ENCODE measurements at places on chromosomes 6 and 20.

DNA sequence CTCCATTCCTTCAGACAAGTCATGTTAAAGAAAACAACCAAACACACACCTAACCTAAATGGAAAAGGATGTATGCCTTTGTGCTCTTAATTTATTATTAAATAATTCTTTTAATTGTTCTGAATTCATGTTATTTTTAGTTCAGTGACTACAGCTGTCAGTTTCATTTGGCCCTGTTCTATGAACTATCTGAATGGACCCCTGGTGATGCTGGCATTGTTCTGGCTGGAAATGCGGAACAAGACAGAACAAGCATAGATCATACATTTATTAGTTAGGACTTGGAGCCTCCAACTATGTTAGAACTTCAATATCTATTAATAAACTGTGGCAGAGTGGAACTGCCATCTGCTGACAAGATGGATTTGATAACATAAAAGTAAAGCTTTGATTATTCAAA, 5.7 kb downstream of the MAP3K7 start:
- no peak for DNase-seq

DNA sequence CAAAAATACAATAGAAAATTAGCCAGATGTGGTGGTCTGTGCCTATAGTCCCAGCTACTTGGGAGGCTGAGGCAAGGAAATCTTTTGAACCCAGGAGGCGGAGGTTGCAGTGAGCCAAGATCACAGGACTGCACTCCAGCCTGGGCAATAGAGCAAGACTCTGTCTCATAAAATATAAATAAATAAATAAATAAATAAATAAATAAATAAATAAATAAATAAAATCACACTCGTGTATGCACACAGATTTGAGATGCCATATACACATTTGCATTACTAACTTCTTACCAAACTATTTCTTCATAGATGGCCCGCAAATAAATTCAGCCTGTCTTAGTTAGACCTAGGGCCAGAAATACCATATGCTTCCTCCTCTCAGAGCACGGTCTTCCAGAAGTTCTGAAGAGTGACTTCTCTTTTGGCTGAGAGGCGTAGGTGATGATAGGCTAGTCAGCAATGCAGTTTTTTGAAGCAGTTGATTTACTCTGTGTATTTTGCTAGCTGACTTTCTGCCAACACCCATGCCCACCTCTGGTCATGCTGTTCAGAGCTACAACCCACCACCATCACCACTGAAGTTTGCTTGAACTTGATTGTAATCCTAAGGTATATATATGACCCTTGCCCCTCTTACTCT, 150.1 kb downstream of the SASH1 start:
- no peak for DNase-seq

DNA sequence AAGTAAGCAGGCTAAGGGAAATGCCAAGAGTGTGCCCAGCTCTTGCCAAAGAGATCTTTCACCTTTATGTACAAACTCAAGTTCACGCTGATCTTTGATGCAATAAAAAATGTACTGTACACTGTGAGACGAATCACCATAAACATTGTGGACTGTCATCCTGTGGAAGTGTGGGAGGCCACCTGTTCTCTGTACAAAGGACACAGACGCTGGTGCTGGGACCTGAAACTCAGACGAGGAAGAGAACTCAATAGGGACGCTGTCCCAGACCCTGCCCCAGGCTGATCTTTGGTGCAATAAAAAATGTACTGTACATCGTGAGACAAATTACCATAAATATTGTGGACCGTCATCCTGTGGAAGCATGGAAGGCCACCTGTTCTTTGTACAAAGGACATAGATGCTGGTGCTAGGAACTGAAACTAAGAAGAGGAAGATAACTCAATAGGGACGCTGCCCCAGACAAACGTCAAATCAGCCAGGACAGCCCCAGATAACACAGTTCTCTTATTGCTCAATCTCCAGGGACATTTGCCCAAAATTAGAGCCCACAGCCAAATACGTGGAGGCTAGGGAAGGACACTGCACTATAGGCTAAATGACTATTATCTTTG, 312.7 kb upstream of the SGK1 start:
- DNase-seq, result no peak

GRCh38 chr6:46996860-46997641, 45.1 kb downstream of the ADGRF1 start:
- DNase-seq, result no peak

All from tibial artery (tissue), 4 donors.